Activated CD8-positive, alpha-beta memory T cell treated with anti-CD3 and anti-CD28 coated beads, Interleukin-2, amount 10 ng/mL, durations not matched to agents 7 days and 5 days (primary cell): ENCODE measurements at places on chromosomes 5 and 9. TPM values are rescaled to one million over a fixed set of nuclear protein-coding genes. Genes with fewer than 3 reads are reported as not detected.

DNA sequence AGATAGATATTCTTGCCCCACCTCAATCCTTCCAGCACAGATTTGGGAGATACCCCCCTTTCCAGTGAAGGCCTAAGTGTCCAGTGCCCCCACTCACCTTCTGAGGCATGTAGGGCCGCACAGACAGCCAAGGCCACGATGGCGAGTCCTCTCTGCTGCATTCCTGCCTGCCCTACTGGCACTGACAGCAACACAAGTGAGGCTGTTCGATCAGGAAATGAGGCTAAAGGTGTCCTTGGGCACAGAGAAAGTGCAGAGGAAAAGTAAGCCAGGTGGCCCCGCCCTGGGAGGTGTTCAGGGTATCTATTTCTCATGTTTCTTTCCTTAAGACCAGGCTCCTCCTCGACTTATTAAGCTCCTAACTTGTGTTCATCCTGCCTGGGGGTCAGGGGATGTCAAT lies at the start of gene CCL28:
TSS of gene CCL28 (minus strand) at position 236 of the 400 bp plus-strand sequence. CDS start at position 161, 75 bp downstream.
- no peak for DNase-seq
- H3K4me1 ChIP-seq = no peaks in the 10 kb centered on the region
- H3K36me3 ChIP-seq = no peaks in the 10 kb centered on the region
- peaks cover 3% of the 10 kb centered on the region for H3K27me3 ChIP-seq
- H3K4me3 ChIP-seq = no peak within 1 kb of the TSS
- no peak within 1 kb of the TSS for H3K27ac ChIP-seq

GRCh38 chr5:94522117-94522516 lies 96.3 kb downstream of the KIAA0825 start:
- no peaks in the 10 kb centered on the region for H3K27me3 ChIP-seq
- no peaks in the 10 kb centered on the region for H3K36me3 ChIP-seq
- DNase-seq = no peak
- peaks cover 6% of the 10 kb centered on the region for H3K4me1 ChIP-seq
- no peak overlapping the region for H3K4me3 ChIP-seq

DNA sequence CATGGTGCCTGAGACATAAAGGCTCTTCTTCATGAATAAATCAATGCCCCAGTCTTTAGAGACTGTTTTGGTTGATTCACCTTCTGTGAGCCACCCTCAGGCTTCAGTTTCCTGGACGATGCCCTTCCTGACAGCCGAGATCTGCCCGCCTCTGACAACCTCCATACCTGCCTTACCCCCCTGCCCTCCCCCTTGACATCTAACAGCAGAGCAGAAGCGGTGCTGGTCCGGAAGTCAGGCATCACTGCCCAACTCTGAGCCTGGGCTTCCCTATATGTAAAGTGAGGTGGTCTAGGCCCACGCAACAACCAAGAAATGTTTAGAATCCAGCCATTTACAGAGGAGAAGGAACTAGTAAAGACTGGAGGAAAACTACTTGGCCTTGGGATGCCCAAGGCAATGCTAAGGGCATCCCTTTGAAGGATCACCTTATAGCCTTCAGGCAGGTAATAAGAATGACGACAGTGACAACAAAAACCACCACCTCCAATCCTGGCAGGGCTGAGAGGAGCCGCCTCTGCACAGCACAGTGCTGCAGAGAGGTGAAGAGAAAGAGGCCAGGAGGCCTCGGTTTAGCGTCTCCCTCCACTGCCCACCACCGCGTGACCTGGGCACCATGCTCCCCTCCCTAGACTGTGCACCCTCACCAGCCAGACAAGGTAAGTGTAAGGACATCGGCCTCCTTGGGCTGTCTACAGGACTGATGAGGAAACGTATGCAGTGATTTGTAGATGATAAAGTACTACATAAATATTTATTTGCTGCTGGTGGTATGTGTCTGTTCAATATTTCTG lies 35.3 kb upstream of the GABBR2 start:
- H3K4me3 ChIP-seq = no peak overlapping the region
- H3K27me3 ChIP-seq = no peaks in the 10 kb centered on the region
- H3K4me1 ChIP-seq = no peaks in the 10 kb centered on the region

DNA sequence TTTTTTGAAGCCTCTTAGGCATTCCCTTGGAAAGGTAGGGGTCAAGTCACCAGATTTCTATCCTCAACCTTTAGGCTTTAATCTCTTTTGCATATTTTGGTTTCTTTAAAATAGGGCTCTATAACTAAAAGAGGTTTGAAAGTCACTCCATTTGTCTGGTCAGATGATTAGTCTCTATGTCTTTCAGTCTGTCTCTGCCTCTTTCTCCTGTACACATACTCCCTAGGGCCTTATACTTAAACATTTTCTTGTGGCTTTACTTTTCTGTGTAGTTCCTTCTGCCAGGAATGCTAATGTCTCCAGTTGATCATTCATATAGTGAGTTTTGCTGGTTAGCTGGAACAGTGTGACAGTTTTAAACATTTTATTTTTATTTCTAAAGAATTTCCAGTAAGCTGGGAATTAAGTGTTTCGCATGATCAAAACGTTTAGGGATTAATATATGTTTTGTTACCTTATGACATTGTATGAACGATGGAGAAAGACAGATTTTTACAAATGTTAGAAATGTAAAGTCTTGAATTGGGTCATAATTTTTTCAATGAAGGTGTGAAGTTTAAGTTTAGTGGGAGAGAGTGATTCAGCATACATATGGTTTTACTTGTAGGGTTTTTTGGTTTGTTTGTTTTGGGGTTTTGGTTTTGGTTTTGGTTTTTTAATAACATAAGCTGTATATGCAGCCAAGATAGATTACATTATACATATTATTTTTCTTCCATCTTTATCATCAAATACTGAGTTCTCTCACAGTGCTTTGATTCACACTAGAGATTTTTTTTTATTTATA lies 90.6 kb downstream of the ZCCHC7 start:
- DNase-seq = no peak
- peaks cover 17% of the 10 kb centered on the region for H3K36me3 ChIP-seq
- H3K27me3 ChIP-seq = no peaks in the 10 kb centered on the region

GRCh38 chr5:147504011-147504410 lies 5.9 kb downstream of the DPYSL3 start:
- no peak overlapping the region for H3K4me3 ChIP-seq
- no peaks in the 10 kb centered on the region for H3K36me3 ChIP-seq
- DNase-seq = no peak
- no peaks in the 10 kb centered on the region for H3K4me1 ChIP-seq
- peaks cover 17% of the 10 kb centered on the region for H3K27me3 ChIP-seq

DNA sequence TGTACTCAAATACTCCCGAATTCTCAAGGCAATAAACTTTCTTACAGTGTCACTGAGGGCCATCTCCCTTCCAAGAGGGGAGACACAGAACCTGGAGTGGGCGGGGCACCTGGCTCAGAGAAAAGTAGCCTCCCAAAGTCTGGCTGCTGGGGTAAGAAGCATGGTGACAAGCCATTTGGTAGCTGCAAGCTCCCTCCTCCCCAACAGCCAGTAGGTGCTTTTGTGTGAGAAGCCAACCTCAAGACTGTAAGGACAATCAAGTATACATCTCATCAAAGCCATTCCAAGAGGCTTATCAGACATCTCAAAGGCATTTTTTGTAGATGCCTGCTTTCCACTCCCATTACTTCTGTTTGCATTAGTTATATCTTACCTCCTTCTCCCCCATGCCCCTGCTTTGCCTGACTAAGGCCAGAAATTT lies 1.4 kb downstream of the DAB2 start:
- DNase-seq = no peak
- H3K4me1 ChIP-seq = peaks cover 10% of the 10 kb centered on the region
- H3K27ac ChIP-seq = no peak overlapping the region
- no peaks in the 10 kb centered on the region for H3K36me3 ChIP-seq

GRCh38 chr5:62093411-62093810 lies 212.6 kb upstream of the KIF2A start:
- peaks cover 12% of the 10 kb centered on the region for H3K27me3 ChIP-seq
- no peaks in the 10 kb centered on the region for H3K36me3 ChIP-seq
- DNase-seq = no peak

DNA sequence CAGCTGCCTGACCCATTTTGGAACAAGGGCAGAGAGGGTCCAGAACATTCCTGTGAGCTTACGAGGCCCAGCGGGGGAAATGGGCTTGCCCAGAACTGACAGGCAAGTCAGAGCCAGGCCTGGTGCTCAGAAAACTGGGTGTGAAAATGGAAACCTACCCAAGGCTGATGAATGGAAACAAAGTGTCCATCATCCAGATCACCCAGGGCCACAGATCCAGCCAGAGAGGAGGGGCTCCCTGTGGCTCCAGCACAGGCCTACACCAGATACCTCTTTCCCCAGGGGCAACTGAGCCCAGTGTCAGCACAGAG lies 3.1 kb downstream of the CLTB start:
- DNase-seq = no peak
- H3K4me1 ChIP-seq = peaks cover 25% of the 10 kb centered on the region
- H3K36me3 ChIP-seq = no peaks in the 10 kb centered on the region

GRCh38 chr9:99867968-99868367 lies 38.5 kb upstream of the STX17 start:
- peaks cover 2% of the 10 kb centered on the region for H3K27me3 ChIP-seq
- H3K27ac ChIP-seq = peak overlapping the region; percentile 67
- H3K36me3 ChIP-seq = peaks cover 2% of the 10 kb centered on the region
- peak overlapping the region; percentile 24 for H3K4me3 ChIP-seq
- DNase-seq = peak; percentile 57

DNA sequence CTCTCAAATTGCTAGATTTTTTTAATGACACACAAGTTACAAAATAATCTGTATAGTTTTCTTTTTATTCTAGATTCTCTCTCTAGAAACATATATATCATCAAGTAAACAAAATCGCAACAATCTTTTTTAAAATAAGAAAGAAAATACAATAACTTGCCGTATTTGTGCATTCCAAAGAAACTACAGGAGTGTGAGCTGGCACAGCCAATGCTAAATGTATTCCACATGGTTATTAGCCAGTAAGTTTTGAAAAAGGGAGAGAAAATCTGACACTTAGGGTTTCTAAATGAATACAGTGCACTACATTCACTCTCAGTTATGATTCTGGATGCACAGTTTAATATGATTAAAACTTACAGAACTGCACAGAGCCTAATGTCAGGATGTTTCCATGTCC lies 117.9 kb downstream of the BNC2 start:
- H3K4me3 ChIP-seq = no peak overlapping the region
- H3K27ac ChIP-seq = no peak overlapping the region
- H3K36me3 ChIP-seq = no peaks in the 10 kb centered on the region
- no peaks in the 10 kb centered on the region for H3K4me1 ChIP-seq

GRCh38 chr5:181173420-181174342 lies 26.3 kb downstream of the OR2V2 start:
- DNase-seq = peak; percentile 83
- H3K4me3 ChIP-seq = peak overlapping the region; percentile 79
- H3K4me1 ChIP-seq = peaks cover 49% of the 10 kb centered on the region
- peaks cover 61% of the 10 kb centered on the region for H3K27me3 ChIP-seq

GRCh38 chr9:136255166-136255538 lies 9.5 kb upstream of the QSOX2 start:
- DNase-seq = no peak
- H3K27me3 ChIP-seq = no peaks in the 10 kb centered on the region
- no peaks in the 10 kb centered on the region for H3K4me1 ChIP-seq
- H3K27ac ChIP-seq = no peak overlapping the region
- no peaks in the 10 kb centered on the region for H3K36me3 ChIP-seq

DNA sequence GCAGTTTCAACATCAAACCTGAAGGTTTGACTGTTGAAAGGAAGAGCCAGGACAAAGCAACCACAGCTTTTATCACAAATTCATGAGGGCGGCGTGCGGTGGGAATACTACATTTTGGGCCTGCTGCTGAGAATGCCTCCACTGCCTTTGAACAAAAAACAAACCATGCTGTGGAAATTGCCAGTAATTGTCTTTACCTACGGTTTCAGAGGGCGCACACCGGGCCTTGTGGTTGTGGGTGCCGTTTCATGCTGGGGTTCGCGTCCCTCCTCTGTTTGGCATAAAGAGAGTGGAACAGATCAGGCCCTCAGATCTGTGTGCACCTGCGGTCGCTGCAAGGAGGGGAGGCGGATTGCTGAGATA lies 27.6 kb upstream of the TCF7 start:
- no peaks in the 10 kb centered on the region for H3K36me3 ChIP-seq
- no peak overlapping the region for H3K4me3 ChIP-seq
- H3K4me1 ChIP-seq = peaks cover 22% of the 10 kb centered on the region
- no peak overlapping the region for H3K27ac ChIP-seq

DNA sequence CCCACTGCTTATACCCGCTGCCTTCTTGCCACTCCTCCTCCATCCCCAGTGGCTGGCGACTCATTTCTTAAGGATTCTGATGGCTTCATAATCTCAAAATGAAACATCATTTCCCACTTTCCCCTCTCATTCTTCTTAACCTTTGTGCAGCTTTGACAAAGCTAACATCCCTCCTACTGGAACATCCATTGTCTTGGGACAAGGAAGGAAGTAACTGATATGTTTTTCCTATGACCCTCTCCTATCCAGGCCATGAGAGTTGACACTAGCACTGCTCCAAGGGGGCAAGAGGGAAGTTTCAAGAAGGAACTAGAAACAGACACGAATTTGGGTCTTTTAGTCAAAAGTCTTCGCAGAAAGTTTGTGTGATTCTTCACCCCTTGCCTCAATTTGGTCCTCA lies 71.7 kb upstream of the SNX2 start:
- H3K36me3 ChIP-seq = no peaks in the 10 kb centered on the region
- no peak overlapping the region for H3K4me3 ChIP-seq
- peaks cover 14% of the 10 kb centered on the region for H3K27me3 ChIP-seq

DNA sequence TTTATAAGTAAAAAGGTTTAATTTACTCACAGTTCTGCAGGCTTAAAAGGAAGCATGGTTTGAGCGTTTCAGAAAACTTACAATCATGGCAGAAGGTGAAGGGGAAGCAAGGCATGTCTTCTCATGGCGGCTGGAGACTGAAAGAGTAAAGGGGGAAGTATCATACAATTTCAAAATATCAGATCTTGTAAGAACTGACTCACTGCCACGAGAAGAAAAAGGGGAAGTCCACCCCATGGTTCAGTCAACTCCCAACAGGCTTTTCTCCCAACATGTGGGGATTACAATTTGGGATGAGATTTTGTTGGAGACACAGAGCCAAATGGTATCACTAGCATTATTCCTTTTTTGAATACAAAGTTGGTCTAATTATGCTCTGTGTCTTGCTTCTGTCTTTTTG lies 627.9 kb upstream of the ST8SIA4 start:
- H3K4me3 ChIP-seq = no peak overlapping the region
- no peak overlapping the region for H3K27ac ChIP-seq
- DNase-seq = no peak
- no peaks in the 10 kb centered on the region for H3K36me3 ChIP-seq
- H3K4me1 ChIP-seq = no peaks in the 10 kb centered on the region

GRCh38 chr5:151208481-151208914 lies 15.4 kb downstream of the CCDC69 start:
- peaks cover 25% of the 10 kb centered on the region for H3K36me3 ChIP-seq
- no peak overlapping the region for H3K4me3 ChIP-seq
- H3K27me3 ChIP-seq = no peaks in the 10 kb centered on the region
- peak overlapping the region; percentile 67 for H3K27ac ChIP-seq

DNA sequence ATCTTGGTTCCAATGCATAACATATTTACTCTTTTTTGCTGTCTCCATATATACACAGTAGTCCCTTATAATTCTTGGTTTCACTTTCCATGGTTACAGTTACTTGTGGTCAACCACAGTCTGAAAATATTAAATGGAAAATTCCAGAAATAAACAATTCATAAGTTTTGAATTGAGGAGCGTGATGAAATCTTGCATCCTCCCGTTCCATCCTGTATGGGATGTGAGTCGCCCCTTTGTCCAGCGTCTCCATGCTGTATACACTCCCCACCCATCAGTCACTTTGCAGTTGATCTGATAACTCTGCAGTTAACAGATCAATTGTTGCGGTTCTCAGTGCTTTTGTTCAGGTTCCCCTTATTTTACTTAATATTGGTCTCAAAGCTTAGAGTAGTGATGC lies 11.5 kb upstream of the FAF2 start:
- peak overlapping the region; percentile 65 for H3K4me3 ChIP-seq
- H3K4me1 ChIP-seq = peaks cover 11% of the 10 kb centered on the region
- H3K27ac ChIP-seq = peak overlapping the region; percentile 65
- H3K36me3 ChIP-seq = peaks cover 1% of the 10 kb centered on the region

The TRPM3 gene
- total RNA-seq = not detected

The ANKRD31 gene
- 0.28 TPM for total RNA-seq

The CENPK gene
- total RNA-seq = 107 TPM

The KCNV2 gene
- not detected for total RNA-seq

The KIF4B gene
- total RNA-seq = 0.09 TPM

The INSL6 gene
- total RNA-seq = not detected

The PDZD2 gene
- total RNA-seq = not detected
